A172 (cell line): ENCODE measurements at places on chromosomes 5 and 9. TPM values are rescaled to one million over a fixed set of nuclear protein-coding genes. Genes with fewer than 3 reads are reported as not detected.

DNA sequence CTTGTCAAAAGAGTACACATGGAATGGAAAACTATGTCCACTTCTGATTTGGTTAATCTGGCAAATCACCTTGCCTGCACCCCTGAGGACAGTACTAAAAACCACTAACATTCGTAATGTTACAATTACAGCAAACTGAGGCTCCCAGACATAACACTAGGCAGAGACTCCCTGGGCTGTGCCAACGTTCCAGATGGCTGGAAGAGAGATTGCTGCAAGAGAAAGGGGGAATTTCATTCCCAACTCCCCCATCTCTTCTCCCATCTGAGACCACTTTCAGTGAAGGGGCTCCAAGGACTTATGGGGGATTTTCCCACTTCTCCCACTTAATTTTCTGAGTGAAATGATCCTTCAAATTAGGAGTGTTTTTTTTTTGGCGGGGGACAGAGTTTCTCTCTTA is 11.3 kb downstream of the OR1J1 start:
- DNase-seq, result no peak

GRCh38 chr5:59328709-59329296 is 564.7 kb downstream of the PDE4D start:
- peak; percentile 52 for DNase-seq

The SHISAL2B gene
- not detected in 2 replicates for total RNA-seq

- DNase-seq, result peak; percentile 96
Measured at GRCh38 chr9:70902692-70903131, 218.7 kb downstream of the TRPM3 start.

The ORM2 gene
- not detected in 2 replicates for total RNA-seq

- DNase-seq, result peak; percentile 72
Measured at GRCh38 chr5:75037106-75037505, 15.3 kb downstream of the GCNT4 start.

- DNase-seq, result no peak
Measured at GRCh38 chr9:10071579-10071978, 541.2 kb downstream of the PTPRD start.

DNA sequence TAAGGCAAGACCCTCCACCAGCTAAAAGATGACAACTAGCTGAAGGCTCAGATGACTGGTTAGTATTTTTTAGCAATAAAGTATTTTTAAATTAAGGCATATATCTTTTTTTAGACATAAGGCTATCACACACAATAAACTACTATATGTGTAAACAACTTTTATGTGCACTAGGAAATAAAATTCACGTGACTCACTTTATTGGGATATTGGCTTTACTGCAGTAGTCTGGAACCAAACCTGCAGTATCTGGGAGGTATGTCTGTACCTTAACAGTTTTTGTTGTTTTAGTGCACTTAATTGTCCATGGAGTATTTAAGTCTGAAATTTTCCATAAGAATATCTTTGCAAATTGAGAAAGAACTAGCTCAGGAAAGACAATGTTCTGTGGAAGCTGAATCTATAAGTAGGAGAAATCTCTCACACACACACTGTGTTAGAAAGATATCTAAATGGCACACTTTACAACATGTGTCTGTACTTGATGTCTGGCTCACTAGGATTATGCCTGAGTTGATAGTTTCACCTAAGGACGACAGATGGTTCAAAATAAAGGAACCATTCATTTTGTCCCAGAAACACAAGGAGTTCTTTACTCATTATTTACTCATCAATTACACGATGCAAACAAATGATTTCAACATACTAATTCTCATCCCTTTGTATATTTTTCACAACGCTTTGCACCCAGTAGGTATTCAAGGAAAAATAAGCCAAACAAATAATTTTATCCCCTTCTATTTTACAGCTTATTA is 4.6 kb downstream of the RAPGEF6 start:
- no peak for DNase-seq

- DNase-seq, result no peak
Measured at GRCh38 chr9:91939978-91940377, 10.1 kb downstream of the ROR2 start.

The ADAM19 gene
- total RNA-seq, result 43.1 and 50.3 TPM in 2 replicates

GRCh38 chr9:127172066-127172707 is 49.8 kb upstream of the ANGPTL2 start:
- DNase-seq, result no peak

The TTC23L gene
- total RNA-seq, result not detected in 2 replicates

- DNase-seq, result no peak
Measured at GRCh38 chr5:102863058-102863457, 108.0 kb downstream of the PAM start.

DNA sequence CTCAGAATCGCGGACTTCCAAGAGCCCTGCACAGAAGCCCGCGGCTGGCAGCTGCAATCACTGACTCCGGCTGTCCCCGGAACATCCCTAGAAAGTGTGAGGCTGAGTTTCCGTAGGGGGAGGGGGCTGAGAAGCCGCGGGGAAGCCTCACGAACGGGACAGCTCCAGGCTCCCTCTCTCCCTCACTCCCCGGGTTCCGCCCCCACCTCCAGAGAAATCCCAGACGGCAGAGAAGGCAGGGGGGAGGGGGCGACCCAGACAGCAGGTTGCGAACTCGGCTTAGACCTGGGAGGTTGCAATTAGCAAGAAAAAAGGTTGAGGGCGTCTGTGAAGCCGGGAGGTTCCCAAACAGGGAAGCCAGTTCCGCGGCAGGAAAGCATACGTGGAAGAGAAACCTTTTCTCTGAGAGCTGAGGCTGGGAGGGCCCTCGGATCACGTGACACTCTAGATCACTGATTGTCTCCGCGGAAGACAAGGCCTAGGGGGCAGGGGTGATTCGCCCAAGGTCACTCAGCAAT is 73.8 kb upstream of the CPLX2 start:
- no peak for DNase-seq

The CTXN3 gene
- total RNA-seq, result not detected in 2 replicates

DNA sequence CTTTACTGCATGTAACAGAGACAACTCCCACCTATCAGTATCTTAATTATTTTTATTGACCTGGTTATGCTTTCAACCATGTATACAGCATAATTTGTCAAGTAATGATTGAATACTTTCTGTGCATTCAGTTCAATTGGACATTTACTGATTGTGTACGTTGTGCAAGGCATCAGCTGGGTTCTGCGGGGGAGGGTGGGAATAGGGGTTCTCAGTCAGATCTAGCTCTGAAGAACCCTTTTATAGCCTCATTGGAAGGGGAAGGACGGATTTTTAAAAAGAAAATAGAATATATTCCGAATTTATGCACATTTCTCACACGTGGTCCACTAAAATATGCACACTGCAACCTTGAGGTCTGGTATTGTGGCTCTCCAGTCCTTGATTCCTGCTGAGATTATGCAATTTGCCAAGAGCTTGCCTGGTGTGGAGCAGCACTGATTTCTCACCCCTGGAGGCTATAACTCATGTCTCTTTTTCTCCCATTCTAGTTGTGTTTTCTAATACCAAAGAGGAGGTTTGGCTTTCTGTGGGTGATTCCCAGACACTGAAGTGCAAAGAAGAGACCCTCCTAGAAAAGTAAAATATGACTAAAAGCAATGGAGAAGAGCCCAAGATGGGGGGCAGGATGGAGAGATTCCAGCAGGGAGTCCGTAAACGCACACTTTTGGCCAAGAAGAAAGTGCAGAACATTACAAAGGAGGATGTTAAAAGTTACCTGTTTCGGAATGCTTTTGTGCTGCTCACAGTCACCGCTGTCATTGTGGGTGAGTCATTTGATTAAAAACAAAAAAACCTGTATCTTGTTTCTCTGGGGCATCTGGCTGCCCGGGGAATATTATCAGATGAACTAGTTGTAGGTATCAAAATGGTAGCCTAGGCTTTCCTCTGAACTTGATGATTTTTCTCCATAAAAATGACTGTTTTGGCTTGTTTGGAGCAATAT is 1.7 kb downstream of the SLC1A3 start:
- DNase-seq, result no peak

- no peak for DNase-seq
Measured at GRCh38 chr9:89804766-89805531, 200.1 kb downstream of the GADD45G start.

GRCh38 chr5:113215401-113216060 is 219.3 kb downstream of the TSSK1B start:
- DNase-seq, result no peak

The MARCOL gene
- not detected in 2 replicates for total RNA-seq

DNA sequence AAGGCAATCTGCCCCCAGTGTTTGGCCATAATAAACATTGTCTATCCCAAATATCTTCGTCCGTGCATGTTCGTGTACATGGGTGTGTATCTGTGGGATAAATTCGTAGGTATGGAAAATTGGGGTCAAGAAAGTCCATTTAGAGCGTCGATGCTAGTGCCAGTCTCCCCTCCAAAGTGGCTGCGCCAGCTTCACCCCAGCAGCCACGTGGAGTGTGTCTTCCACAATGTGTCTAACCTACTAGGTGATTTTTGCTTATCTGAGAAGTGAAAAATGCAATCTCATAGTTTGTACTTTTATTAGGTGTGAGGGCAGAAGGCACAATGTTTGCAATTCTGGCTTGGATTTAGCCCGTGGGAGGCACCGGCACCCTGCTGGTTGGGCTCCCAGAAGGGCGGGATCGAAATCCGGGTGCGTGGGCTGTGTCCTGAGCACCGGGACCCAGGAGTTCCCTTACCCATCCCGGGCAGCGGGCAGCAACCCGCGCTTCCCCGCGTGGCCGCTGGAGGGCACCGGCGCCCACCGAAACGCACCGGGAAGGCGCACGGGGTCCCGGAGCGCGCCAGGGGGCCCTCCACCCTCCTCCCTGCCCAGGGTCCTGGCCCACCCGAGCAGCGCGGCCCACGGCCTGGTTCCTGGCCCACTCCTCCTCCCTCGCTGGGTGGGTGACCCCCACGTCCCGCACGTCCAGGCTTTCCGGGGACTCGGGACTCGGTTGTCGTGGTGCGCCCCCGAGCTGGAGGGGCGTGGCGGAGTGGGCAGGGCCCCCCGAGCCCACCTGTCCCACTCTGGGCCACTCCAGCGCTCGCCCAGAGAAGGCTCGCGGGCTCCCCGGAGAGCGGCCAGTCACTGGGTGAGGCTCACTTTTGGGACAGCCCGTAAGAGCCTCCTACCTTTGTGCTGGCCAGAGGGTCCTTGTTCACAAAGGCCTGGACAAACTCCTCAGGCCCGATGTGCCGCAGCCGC is 55.4 kb upstream of the RNF130 start:
- DNase-seq, result no peak

GRCh38 chr9:76023715-76024195 is 133.3 kb downstream of the PCSK5 start:
- peak; percentile 40 for DNase-seq

The OCLN gene
- 3.2 and 6.5 TPM in 2 replicates for total RNA-seq

DNA sequence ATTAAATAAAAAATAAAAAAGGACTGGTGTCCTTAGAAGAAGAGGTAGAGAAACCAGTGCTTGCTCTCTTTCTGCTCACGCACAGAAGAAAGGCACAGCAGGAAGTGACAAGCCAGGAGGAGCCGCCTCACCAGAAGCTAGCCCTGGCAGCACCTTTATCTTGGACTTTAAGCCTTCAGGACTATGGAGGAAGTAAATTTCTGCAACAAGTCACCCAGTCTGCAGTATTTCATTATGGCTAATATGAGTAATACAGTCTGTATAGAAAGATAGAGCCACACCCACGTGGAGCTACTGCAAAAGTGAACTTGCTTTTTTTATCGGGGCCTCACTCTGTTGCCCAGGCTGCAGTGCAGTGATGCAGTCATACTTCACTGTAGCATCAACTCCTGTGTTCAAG is 68.4 kb downstream of the PDZD2 start:
- peak; percentile 11 for DNase-seq

DNA sequence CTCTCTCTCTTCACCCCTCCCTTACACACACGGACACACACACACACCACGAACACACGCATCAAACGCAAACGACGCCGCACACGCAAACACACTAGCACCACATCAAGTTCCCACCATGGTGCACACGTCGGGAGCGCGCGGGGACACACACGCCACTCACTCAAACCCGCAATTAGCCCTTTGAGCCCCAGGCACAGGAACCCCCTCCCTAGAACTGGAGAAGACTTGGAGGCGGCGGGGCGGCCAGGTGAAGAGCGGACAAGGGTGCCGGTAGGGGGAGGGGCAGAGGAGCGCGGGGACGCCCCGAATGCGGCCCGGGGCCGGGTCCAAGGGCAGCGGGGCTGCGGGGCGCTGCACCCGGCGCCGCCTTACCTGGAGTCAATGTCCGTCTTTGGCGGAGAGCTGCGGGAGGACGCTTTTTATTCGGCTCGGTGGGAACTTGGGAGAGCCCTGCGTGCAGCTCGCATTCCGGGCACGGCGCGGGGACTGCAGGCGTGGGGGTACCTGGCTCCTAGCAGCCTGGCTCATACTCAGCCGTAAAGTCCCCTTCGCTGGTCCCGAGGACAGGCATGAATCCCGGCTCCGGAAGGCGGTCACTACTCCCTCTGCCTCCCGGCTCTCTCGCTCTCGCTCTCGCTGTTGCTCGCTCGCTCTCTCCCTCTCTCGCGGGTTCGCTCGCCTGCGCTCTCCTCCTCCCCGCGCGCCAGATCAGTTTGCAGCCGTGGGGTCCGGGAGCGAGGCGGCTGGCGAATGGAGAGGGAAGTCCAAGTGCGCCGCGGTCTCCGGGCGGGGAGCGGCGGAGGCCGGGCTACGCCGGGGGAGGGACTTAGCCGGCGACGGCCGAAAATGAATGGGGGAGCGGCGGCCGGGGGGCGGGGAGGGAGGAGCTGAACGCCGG is at the start of gene BRINP1:
Gene BRINP1, minus strand, starts transcription at position 755 of the 901 bp plus-strand sequence. CDS start 56,080 bp downstream, outside the sequence.
- no peak for DNase-seq
